Hematopoietic multipotent progenitor cell (in vitro differentiated cells): ENCODE measurements at places on chromosomes 2 and 18.

GRCh38 chr2:3325458-3326181 lies 52.0 kb downstream of the EIPR1 start:
- no peak for DNase-seq

DNA sequence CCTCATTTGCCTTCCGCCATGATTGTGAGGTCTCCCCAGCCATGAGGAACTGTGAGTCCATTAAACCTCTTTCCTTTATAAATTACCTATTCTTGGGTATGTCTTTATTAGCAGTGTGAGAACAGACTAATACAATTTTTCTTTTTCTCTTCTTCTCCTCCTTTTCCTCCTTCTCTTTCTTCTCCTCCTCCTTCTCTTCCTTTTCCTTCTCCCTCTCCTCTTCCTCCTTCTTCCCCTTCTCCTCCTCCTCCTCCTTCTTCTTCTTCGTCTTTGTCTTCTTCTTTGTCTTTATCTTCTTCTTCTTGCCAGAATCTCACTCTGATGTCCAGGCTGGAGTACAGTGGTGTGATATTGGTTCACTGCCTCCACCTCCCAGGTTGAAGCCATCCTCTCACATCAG lies 20.2 kb downstream of the SKA1 start:
- no peak for DNase-seq

DNA sequence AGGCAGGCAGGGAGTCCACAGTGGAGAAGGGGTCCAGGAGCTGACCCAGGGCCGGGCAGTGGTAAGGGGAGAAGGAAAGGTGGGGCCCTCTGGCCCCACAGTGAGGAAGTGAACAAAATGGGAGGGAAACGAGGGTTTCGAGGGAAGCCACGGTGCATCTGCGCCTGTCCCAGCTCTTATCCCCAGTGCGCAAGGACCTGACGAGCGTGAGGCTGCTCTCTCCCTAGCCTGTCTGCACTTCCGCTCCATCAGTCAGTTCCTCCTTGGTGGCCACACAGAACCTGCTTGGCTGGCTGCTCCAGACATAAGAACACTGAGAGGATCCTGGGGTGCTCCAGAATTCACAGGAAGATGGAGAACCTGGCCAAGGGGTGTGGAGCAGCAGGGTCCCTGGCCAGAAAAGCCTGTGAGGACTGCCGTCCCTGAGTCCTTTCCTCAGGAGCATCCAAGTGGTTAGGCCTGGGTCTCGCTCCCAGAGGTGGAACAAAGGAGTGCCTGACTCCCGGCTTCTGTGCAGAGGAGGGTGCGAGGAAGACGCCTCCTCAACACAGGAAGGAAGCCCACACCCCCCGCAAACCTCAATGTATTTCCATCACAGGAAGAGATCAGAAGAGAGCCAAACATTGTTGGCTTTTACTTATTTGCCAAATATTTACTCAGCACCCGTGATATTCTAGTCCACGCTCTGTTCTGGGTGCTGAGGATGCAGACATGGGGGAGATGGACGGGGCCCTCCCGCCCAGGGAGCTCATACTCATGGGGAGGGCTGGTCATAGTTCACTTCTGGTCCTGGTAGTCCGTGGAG lies 43.7 kb upstream of the SEMA4C start:
- DNase-seq = peak; percentile 73

DNA sequence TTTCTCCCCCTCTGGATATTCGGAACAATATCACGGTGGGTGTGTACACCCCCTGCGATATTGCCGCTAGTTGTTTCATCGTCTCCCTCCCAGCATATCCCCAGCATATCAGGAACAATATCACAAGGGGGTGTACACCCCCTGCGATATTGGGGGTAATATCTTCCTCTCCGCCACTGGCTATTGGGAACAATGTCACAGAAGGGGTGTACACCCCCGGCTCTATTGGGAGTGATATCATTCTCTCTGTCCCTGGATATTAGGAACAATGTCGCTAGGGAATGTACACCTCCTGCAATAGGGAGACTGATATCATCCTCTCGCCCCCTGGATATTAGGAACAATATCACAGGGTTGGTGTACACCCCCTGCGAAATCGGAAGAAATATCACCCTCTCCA lies 1932.0 kb downstream of the SUCLG1 start:
- no peak for DNase-seq

DNA sequence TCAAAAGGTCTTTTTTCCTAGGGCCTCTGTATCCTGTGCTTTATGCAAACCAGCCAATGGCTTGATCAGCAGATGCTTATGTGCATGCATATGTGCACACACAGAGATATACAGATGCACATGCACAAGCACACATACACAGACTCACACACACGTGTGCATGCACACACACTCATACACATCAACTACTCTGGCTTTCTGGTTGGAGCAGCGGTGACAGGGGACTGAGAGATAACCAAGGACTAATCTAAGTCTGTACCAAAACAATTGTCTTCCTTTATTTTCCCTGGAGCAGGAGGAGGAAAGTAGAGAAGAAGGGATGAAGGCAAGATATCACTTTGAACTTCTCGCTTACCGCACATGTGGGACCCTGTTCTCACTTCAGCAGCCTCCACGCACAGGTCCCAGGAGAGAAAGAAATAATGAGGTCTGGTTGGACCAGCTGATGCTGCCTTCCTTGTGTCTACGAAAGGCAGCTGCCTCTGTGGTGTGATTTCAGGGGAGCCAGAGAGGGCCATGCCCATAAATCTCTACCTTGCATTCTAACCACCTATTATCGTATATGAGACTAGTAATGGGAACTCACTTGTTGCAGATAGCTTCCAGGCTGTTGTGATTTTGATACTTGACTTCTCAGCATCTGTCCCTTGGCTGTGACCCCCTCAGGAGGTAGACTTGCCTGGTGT lies 338.0 kb downstream of the EN1 start:
- no peak for DNase-seq

DNA sequence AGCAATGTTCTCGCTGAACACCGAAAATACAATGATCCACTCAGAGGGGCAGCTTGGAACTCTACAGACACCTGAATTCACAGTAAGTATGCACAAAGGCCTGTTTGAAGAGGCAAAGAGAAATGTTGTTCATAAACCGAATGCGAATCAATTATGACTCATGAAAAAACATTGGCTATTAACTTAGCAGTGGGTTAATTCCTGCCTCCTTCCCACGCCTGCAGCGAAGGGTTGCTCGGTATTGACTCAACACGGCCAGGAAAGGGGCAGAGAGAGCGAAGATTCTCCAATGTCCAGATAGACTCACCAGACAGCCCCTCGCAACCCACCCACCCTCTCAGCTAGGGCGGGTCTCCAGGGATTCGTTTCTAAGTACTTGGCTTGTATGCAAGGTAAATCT lies 9.4 kb downstream of the CRACDL start:
- no peak for DNase-seq

DNA sequence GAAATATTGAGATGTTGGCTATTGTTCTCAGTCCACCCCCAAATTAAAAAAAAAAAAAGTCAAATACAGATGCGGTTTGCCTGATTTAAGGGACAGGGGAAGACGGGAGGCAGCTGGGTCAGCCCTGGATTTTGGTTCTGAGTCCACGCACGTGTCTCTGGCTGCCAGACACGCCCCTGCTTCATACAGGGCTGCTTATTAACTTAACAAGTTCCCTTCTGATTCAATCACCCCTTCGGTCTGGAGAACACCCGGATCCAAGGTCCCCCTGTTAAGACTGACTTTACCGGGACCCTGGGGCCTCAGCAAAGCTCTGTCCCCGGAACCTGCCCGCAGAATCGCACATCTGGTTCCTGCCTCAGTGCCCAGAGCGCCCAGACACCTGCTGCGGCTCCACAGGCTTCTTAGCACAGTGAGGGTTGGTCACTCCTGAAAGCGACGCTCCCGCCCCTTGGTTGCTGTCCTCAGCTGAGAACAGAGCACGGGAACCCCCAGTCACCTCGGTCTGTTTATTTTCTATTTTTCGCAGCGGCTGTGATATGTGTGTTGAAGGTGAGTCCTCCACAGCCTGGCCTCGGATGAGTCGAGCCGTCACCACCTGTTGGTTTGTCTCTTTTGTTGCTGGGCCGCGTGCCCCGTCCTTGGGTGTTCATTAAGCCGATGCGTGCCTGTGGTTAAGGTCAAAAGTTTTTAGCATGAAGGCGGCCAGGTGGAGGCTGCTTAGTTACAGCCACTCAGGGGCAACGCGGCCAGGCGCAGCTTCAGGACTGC lies 57.2 kb downstream of the RTP5 start:
- no peak for DNase-seq

DNA sequence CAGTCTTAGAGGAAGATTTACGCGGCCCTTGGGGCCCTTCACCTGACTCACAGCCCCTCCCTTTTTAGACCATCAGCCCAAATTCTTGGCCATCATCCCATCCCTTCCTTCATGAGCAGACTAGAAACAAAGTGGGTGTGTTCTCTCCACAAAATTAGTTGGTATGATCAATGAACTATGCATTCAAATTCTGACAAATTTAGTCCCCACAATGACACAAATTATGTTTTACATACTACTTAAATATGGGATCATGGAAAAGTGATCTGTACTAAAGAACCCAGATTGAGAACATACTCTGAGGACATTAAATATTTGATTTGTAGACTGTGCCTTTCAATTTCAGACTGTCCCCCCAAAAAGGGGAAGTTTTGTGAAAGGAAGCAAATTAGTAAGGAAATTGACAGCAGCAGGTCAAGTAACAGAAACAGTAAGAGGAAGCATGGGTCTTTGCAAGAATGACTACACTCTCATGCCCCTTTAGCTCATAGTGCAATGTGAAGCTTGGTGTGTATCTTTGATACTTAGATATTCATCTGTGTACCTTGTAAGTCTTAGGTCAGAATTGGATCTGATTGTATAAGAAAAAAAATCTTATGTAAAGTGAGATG lies 2.2 kb upstream of the MAPRE2 start:
- peak; percentile 78 for DNase-seq

- peak; percentile 90 for DNase-seq
Measured at GRCh38 chr2:218332920-218333645, 23.6 kb upstream of the CATIP start.

DNA sequence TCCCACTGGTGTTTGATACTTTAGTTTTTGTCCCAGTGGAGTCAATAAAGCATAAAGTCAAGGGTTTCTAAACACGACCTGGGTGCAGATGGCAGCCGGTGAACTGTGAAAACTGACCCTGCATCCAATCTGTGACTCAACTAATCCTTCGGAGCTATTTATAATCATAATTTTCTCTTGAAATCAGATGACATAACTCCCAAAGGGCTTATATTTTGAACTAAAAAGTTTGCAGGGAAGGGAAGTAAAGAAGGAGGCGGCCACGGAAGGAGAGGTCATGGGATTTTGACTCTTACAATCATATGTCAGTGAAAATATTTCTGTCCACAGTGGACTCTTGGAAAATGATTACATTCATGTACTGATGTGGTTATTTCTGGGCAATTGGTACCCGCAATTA lies 178.5 kb downstream of the PDE1A start:
- no peak for DNase-seq

- no peak for DNase-seq
Measured at GRCh38 chr2:29589440-29590103, 331.8 kb downstream of the ALK start.

- DNase-seq = no peak
Measured at GRCh38 chr18:26809346-26809745, 56.2 kb downstream of the AQP4 start.
